ENCODE measurements at places on chromosomes 13 and 19.
A peak's percentile ranks its signal among the peaks of the same experiment; 100 is the strongest.

DNA sequence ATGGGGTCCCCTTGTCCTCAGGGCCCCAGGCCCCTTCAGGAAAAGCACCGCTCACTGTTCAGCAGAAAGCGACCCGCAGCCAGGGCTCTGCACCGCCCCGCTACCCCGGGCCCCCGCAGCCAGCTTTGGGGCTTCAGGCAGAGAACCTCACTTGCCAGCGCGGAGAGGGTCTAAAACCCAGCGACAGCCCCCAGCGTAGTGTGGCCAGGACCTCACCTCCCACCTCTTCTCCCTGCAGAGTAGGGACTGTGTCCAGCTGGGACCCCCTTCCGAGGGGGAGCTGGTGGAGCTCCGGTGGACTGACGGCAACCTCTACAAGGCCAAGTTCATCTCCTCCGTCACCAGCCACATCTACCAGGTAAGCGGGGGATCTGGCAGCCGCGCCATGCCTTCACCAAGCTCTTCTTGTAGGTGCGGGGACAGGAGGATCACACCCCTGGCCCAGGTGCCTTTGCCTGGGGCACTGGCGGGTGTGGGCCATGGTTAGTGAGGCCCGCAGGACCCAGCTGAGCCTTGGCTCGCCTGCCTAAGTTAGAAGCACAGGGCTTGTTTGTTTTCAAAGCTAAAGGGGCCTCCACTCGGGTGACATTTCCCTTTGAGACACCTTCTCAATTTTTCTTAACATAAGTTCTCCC, 175.7 kb downstream of the KDM4B start:
- DNase-seq = no peak

- DNase-seq = no peak
Observed at GRCh38 chr19:5687360-5688198, 2.5 kb upstream of the RPL36 start.

- no peak for DNase-seq
Observed at GRCh38 chr19:48606463-48607358, at the start of gene SPACA4. TSS of gene SPACA4 (plus strand) at chr19:48606742. CDS start at chr19:48606979, 237 bp downstream.

DNA sequence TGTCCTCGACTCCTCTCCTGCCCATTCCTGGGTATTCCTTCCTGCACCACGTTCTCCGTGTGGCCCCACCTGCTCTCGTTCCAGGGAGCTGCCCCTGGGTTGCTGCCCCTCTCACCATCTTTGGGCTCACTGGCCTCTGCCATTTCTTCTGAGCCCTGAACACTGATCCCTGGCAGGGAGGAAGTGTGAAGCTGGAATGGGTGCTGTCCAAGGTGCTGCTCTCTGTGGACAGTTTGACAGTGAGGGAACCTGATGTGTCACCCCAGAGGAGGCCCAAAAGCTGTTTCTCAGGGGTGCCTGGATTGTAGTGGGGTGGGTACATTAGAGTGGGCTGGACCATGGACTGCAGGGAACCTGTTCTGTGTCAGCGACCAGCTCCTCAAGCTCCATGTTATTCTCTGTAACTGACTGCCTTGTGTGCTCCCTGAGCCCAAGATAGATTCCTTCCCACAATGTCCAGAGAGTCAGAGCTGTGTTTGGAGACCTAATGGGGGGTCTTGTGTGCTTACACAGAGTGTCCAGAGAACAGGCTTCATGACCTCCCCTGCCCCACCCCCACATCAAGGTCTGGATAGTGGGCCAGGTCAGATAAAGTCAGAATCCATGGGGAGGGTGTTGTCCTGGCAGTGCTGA, 7.2 kb upstream of the CEACAM8 start:
- DNase-seq = peak; percentile 58

- no peak for DNase-seq
Observed at GRCh38 chr19:47729799-47730520, 15.4 kb upstream of the NOP53 start.

DNA sequence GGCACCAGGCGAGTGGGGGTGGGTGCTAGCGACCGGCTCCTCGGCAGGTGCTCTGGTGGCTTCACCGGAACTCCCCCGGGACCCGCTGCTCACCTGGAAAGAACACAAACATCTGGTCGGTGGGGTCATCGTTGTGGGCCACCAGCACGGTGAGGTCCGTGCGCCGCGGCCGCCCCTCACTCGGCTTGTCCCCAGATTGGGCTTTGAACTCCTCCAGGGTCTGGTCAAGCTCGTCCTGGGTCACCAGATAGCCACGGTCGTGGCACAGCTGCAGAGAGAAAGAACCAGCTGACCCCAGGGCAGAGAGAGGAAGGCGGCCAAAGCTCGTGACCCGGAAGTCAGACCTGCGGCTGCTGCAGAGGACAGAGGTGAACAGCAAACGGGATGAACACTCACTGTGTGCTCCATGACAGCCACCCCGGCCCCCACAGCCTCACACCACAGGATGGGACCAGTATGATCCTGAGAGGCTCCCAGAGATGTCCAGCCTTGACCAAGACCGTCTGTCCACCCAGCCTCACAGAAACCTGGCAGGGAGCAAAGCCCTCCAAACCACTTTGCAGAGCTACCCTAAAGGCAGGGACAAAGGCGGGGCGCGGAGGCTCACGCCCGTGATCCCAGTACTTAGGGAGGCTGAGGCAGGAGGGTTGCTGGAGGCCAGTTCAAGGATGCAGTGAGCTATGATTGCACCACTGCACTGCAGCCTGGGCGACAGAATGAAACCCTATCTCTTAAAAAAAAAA, 1.2 kb downstream of the POLR2E start:
- peak; percentile 24 for DNase-seq

- peak; percentile 61 for DNase-seq
Observed at GRCh38 chr19:48489608-48490216, 20.5 kb downstream of the CYTH2 start.

GRCh38 chr19:41500443-41500842, 57.5 kb downstream of the ERICH4 start:
- no peak for DNase-seq

DNA sequence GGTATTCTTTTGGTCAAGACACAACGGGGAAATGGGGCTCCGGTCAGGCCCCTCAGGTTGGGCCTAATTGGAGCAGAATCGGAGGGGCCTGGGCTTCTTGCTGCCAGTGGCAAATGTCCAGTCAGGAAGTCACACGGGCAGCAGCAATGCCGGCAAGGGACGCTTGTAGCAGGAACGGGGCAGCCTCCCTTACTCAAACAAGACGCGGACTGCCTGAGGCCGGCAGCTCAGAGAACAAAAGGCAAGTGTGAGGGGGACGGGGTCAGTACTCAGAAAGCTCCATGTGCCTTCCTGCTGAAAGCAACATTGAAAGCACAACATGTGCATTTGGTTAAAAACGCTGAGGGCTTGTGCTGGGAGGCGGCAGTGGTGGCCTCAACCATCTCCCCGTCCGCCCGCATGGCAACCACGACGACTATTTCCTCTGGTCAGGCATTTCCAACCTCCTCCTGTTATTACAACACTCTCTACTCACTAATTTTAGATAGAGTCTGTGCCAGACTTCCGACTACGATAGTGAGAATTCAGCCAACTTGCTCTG, 20.5 kb upstream of the RASA3 start:
- DNase-seq = peak; percentile 88

- DNase-seq = no peak
Observed at GRCh38 chr13:21670006-21670882, 629 bp upstream of the FGF9 start.

- no peak for DNase-seq
Observed at GRCh38 chr13:107043021-107043956, 475.4 kb upstream of the ARGLU1 start.

DNA sequence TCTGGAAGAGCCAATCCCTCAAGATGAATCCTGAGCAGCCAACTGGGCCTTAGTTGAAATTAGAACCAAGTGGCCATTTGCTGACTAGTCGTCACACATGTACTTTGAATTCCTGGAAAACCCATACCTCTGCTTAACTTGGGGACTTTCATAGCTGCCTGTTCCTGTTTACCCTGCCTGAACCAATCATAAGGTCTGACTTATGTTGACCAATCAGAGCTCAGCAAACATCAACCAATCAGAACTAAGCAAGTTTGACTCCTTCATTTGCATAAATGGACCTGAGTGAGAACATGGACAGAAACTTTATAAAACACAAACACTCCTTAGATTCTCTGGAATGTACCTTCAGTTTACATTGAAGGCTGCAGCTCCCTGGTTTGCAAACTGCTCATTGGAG, 50.8 kb downstream of the LATS2 start:
- no peak for DNase-seq

- peak; percentile 44 for DNase-seq
Observed at GRCh38 chr19:49793561-49793840, 19.6 kb downstream of the FUZ start.

- peak; percentile 37 for DNase-seq
Observed at GRCh38 chr13:75326173-75327134, 155.5 kb downstream of the TBC1D4 start.

DNA sequence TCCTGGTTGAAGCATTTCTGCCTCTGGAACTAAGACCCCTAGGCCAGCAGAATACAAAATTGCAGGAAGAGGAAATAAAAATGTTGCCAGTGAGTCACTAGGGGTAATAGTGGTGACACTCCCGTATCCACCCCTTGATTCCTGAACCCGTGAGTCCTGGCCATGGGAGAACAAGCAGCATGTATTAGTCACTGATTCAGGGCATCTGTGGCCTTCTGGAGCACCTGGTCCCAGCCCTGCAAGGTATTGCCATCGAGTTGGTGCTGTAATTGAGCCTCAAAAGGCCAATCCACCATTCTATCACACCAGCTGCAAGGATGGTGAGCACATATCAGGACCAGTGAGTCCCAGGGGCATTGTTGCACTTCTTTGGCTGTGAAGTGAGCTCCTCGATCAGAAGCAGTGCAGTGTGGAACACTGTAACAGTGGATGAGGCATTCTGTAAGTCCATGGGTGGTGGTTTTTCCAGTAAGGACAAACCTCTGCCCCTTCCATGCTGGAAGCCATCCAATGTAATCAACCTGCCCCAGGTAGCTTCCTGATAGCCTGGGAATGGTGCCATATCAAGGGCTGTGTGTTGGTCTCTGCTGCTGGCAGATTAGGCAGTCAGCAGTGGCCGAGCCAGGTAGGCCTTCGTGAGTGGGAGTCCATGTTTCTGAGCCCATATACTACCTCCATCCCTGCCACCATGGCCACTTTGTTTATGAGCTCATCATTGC, 39.6 kb downstream of the C1QTNF9 start:
- DNase-seq = no peak

GRCh38 chr19:46009530-46010510, 13.0 kb downstream of the PGLYRP1 start:
- DNase-seq = peak; percentile 68

- peak; percentile 8 for DNase-seq
Observed at GRCh38 chr19:40502647-40503319, 36.0 kb downstream of the SPTBN4 start.

- DNase-seq = peak; percentile 90
Observed at GRCh38 chr13:87536499-87536898, 134.7 kb upstream of the SLITRK5 start.

- DNase-seq = no peak
Observed at GRCh38 chr13:100660761-100661160, 13.8 kb downstream of the TMTC4 start.

GRCh38 chr19:44644402-44645016, 799 bp downstream of the PVR start:
- no peak for DNase-seq

GRCh38 chr19:49356382-49356781, 5.8 kb downstream of the TEAD2 start:
- no peak for DNase-seq

GRCh38 chr13:28239374-28239773, 101.0 kb downstream of the PAN3 start:
- peak; percentile 58 for DNase-seq

- no peak for DNase-seq
Observed at GRCh38 chr13:112782429-112783010, 92.7 kb downstream of the ATP11A start.

GRCh38 chr13:72430923-72431322, 296.5 kb downstream of the MZT1 start:
- no peak for DNase-seq

DNA sequence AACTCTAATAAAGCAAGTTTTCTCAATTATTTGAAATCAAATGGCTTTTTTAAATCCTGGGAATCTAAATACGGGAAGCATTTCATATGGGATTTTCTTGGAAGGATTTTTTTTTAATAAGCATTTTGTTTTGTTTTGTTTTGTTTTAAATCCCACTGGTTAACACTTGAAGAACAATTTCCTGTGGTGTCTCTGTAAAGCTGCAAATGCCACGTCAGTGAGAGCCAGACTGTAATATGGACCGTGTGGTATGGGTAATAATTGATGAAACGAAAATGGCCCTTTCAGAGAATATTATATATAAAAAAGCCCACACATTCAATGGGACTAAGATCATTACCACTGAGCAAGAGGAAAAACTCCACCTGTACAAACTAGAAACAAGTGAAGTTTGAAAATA, 33.9 kb upstream of the MIR17HG start:
- DNase-seq = no peak

DNA sequence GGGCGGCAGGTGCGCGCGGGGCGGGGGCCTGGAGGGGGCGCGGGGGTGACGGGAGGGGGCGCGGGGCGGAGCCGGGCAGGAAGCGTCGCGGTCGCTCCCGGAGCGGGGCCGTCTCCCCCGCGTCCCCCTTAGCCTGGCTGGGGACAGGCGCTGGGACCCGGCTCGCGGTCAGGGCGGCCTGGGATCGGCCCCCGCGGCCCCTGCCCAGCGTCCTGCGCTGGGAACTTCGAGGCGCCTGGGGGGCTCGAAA, 74.7 kb upstream of the MCF2L start:
- no peak for DNase-seq

- DNase-seq = no peak
Observed at GRCh38 chr19:46270521-46271256, 26.2 kb upstream of the HIF3A start.

GRCh38 chr19:15871570-15871969, 26.3 kb downstream of the CYP4F2 start:
- no peak for DNase-seq

- DNase-seq = no peak
Observed at GRCh38 chr13:109730812-109731335, 55.5 kb downstream of the IRS2 start.

DNA sequence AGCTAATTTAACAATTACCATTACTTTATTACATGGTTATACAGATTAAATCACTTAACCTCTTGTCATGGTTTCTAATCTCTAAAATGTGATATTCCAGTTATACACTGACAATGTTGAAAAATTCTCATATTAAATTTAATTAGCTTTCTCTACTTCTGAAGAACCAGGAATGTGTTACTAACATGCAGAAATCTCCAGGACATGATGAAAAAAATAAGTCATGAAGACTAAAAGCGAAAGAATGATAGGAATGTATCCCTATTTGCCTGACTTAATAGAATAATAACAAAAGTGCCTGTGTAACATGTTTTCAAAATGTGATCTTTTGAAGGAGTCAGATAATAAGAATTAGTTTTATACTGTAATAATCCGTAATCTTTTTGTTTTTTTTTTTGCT, 2823.7 kb upstream of the PCDH20 start:
- DNase-seq = no peak

GRCh38 chr13:113842336-113843062, 21.4 kb downstream of the GAS6 start:
- DNase-seq = no peak

GRCh38 chr13:99297331-99297730, 9.9 kb downstream of the GPR183 start:
- no peak for DNase-seq
